ENCODE measurements at places on chromosomes 13 and 19.

- no peak for DNase-seq
These were observed 2.1 kb downstream of the RNF126 start for GRCh38 chr19:660793-661426.

DNA sequence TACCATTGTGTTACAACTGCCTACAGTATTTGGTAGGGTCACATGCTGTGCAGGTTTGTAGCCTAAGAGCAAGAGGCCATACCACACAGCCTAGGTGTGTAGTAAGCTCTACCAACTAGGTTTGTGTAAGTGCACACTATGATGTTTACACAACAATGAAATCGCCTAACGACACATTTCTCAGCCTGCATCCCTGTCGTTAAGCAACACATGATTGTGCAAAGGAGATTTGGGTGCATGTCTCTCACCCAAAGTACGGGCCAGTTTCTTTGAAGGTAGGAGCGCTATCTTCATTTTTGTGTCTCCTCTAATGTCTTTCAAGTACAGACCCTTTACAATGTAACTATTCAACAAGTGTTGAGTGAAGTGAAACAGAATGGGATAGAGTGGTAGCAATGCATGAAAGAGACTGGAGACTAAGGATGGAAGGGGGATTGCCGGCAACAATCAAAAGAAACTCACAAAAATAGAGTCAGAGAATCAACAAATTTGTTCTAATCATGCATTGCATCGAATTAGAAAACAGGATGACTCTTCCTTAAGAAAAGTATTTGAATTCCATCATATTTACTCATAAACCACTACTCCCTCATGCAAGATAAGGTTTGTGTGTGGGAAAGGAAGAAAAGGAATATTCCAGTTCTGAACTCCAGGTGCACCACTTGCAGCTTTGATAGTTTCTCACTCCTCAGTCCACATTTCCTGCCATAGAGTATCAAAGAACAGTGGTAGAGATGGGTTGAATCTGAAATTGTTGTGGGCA is 60.2 kb upstream of the TNFRSF19 start:
- DNase-seq = no peak

DNA sequence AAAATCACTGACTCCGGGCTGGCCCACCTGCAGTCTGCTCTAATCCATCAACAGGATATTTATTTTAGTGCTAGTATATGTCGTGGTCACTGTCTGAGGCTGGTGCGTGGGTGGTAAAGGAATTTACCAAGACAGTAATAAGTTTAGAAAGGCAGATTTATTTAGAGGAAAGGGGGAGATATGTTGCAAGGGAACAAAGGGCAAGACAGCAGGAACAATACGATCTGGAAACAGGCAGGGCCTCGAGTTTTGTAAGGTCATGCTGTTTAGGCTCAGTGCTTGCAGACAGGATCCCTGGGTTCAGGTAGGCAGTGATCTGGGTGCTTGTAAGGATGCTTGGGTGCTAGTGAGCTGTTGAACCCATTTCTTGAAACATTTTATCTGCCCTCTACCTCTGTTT is 748.2 kb upstream of the SLITRK5 start:
- DNase-seq = no peak

GRCh38 chr19:52962394-52963246 is at the start of gene ZNF816:
ZNF816 (minus strand) TSS chr19:52962881; CDS start chr19:52956089, 6,792 bp downstream.
- peak; percentile 79 for DNase-seq

GRCh38 chr19:42441049-42441445 is 1.7 kb downstream of the CXCL17 start:
- DNase-seq = no peak

GRCh38 chr13:20181188-20181587 is 11.6 kb downstream of the GJB2 start:
- DNase-seq = no peak

GRCh38 chr19:16205205-16206045 is 7.7 kb downstream of the AP1M1 start:
- DNase-seq = no peak

DNA sequence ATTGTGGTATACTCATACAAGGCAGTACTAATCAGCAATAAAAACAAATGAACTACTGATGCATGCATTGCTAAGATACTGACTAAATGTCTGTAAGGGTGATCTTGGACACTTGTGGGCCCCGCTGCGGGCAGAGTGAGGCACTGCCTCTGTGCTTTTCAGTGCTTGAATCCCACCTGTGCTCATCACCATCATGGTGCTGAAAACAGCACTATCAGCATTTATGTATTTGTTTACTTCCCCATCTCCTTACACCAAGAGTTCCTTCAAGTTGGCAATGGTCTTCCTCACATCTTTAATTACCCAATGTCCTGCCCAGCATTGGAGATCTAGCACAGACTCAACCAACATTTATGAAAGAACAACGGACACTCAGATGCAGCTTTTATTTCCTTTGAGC is 193.7 kb upstream of the RFC3 start:
- no peak for DNase-seq

DNA sequence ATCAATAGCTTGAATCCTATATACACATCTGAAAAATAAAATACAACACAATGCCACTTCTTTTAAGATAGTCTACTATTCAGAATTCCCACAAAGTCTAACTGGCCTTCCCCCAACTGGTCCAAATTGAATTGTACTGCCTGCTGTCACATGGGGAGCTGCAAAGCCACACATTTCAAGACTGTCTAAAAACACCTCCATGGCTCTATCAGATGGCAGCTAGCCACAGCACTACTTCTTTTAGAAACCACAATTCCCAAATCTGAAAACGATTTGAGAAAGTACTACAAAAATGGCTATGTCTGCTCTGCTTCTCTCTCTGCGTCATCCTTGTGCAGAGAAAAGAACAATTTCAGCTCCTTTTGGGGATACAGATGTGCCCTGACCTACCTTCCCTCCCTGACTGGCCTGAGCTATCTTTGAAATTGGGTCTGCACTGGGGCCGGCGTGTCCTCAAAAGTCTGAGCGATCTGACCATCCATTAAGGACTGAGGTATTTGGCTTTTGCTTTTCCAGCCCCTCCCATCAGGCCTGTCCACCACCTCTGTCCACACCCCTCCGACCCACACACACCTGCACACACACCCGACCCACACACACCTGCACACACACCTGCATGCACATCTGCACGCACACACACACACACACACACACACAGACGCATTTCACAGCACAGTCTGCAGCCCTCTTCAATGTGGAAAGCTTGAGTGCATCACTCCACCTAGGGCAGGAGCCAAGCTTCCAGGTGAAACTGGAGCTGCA is 68.6 kb upstream of the IPO5 start:
- DNase-seq = peak; percentile 24

DNA sequence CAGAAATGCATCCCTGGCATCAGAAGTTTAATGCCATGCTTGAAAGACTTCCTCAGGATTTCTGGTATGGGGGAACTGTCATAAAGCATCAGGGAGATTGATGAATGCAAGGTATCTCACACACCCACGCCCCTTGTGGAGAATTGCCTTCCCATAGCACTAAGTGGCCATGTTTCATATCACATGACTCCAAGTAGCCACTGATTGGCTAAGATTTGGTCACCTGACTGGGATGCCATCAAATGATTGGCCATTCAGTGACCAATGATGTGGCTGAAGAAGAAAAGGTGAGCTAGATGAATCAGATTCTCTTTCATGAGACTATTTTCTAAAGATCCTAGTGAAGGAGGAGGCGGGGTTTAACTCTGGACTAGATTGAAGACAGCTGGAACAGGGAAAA is 7.3 kb downstream of the KLK8 start:
- DNase-seq = no peak

- no peak for DNase-seq
These were observed 59.5 kb downstream of the ARHGEF18 start for GRCh38 chr19:7408251-7408650.

GRCh38 chr13:99367106-99367616 is 60.0 kb upstream of the GPR183 start:
- no peak for DNase-seq

GRCh38 chr19:39074942-39075341 is 9.2 kb upstream of the ACP7 start:
- no peak for DNase-seq

DNA sequence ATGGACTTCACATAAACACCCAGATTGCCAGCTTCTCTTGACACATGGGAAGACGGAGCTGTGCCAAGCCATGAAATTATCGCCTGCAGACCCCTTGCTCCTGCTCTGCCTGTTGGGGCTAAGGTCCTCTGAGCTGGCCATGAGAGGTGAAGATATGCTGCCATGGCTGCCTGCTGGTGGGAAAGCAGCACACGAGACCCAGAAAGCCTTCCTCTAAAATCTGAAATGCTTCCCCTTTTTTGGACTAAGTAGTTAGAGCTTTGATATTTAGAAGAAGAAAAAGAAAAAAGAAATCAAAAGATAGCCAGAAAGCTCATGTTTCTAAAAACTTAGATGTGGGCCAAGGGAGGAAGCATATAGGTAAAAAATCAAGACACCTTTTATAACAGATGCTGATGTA is 11.2 kb downstream of the WDFY2 start:
- no peak for DNase-seq

- DNase-seq = no peak
These were observed 1388.8 kb downstream of the UQCRFS1 start for GRCh38 chr19:27824108-27824507.

- no peak for DNase-seq
These were observed 173.5 kb upstream of the OBI1 start for GRCh38 chr13:78832461-78832860.

- DNase-seq = no peak
These were observed 1.4 kb downstream of the UHRF1 start for GRCh38 chr19:4910594-4911281.

- DNase-seq = no peak
These were observed 16.9 kb downstream of the TFDP1 start for GRCh38 chr13:113601166-113602070.

DNA sequence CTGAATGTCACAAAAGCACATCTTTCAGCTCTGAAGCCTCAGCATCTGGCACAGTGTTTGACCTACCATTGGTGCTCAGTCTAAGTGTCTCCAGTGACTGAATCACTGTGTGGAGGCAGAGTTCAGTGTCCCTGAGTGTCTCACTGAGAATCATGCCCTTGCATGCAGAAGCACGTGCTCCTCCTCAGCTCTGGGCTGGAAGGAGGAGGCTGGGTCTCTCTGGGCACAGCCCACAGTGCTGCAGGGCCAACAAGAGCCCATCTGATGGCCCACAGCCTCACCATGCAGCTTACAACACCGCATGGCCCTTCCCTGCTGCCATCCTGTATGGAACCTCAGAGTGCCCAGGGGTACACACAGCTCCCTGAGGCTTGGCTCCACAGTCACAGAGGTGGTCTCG is 86.1 kb downstream of the TEX26 start:
- DNase-seq = no peak

GRCh38 chr19:36136964-36137686 is 2.7 kb upstream of the CAPNS1 start:
- no peak for DNase-seq

GRCh38 chr13:23680845-23681669 is 110.8 kb downstream of the TNFRSF19 start:
- no peak for DNase-seq

- DNase-seq = peak; percentile 9
These were observed 82.9 kb upstream of the CACNA1A start for GRCh38 chr19:13588957-13589833.

- DNase-seq = no peak
These were observed 6.8 kb downstream of the BICRA start for GRCh38 chr19:47615714-47616113.

DNA sequence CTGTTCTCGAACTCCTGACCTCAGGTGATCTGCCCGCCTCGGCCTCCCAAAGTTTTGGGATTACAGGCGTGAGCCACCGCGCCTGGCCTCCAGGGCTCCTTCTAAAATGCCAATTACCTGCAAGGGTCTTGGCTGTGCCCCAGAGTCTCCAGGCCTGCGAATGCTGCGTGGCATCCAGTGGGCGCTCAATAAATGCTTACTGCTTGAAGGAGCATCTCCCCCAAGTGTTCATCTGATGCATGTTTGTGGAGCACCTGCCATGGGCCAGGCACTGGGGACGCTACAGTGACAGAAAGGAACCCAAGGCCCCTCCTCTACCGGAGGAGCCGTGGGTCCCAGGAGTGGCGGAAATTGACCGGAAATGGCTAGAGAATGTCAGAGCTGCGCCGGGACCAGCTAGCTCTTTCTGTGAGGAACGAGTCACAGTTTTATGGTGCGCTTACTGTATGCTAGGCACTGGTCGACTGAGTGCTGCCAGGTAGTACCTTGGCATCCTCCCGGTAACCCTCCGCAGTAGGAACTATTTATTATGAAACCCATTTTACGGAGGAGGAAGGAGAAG is 14.2 kb downstream of the ANKRD24 start:
- no peak for DNase-seq
